T-helper 1 cell treated with Interleukin-12 subunit alpha and Interleukin-12 subunit beta and Interleukin-4 antibody, amounts not matched to agents 30 ng/mL and 1 ng/mL, for 36 hours (primary cell): ENCODE measurements at places on chromosomes 6 and 20. TPM values are rescaled to one million over a fixed set of nuclear protein-coding genes. Genes with fewer than 3 reads are reported as not detected.

TRIM31 gene
- total RNA-seq: not detected in 2 replicates

SIRPG gene
- 70.5 and 70.7 TPM in 2 replicates for total RNA-seq

SLC2A10 gene
- total RNA-seq: not detected in 2 replicates

ASIP gene
- total RNA-seq: not detected in 2 replicates

TREML1 gene
- not detected in 2 replicates for total RNA-seq

DEF6 gene
- total RNA-seq: 220 and 225 TPM in 2 replicates

HNF4A gene
- total RNA-seq: not detected in 2 replicates

CSNK2A1 gene
- total RNA-seq: 121 and 124 TPM in 2 replicates

TINAG gene
- total RNA-seq: not detected in 2 replicates

TPD52L2 gene
- 53.8 and 53.9 TPM in 2 replicates for total RNA-seq

PRRT1 gene
- 0.32 and 0.63 TPM in 2 replicates for total RNA-seq

E2F1 gene
- 72.3 and 73.3 TPM in 2 replicates for total RNA-seq

DYNLRB1 gene
- total RNA-seq: 93.9 and 97.8 TPM in 2 replicates

ULBP2 gene
- total RNA-seq: 1.8 and 2.9 TPM in 2 replicates

TBX18 gene
- not detected in 2 replicates for total RNA-seq

GSTA4 gene
- 3.7 and 4.8 TPM in 2 replicates for total RNA-seq

HLA-C gene
- total RNA-seq: 1,723 and 1,765 TPM in 2 replicates

DIDO1 gene
- total RNA-seq: 71.7 and 72.3 TPM in 2 replicates
